ENCODE measurements at places on chromosomes 1 and 21.

GRCh38 chr1:41400225-41400624 lies 39.0 kb downstream of the FOXO6 start:
- no peak for DNase-seq

DNA sequence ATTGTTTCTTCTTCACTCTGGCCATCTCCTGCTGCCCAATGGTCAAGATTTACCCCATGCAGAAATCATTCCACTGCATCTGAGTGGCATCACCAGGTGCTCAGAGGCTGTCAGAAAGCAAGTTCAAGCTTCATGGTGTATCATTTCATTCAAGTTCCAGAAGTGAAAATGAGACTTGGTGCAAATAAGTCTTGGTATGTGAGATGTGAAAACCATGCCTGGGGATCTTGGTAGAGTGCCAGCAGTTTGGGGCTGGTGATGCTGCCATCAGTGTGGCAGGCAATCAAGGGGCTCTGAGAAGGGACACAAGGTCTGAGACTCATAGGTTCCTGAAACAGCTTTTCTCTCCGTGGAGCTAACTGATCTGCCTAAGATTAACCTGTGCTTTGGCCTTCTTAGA lies 52.0 kb downstream of the CD2 start:
- no peak for DNase-seq

GRCh38 chr1:200176181-200176580 lies 148.7 kb downstream of the NR5A2 start:
- DNase-seq, result no peak

GRCh38 chr21:45448810-45449657 lies 44.1 kb downstream of the COL18A1 start:
- peak; percentile 39 for DNase-seq

DNA sequence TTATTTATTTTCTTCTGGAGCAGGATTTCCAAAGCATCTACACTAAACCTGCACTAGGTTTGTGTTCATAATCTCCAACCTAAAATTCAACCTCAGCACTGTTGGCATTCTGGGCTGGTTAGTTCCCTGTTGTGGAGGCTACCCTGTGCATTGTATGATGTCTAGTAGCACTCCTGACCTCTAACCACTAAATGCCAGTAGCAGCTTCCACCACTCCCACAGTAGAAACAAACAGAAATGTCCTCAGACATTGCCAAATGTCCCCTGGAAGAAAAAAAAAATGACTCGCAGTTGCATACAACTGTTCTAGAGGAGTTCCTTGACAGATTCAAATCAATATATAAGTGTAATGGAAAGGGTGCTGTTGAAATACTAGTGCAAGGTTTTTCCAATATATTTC lies 18.9 kb downstream of the GRIK1 start:
- DNase-seq, result no peak

DNA sequence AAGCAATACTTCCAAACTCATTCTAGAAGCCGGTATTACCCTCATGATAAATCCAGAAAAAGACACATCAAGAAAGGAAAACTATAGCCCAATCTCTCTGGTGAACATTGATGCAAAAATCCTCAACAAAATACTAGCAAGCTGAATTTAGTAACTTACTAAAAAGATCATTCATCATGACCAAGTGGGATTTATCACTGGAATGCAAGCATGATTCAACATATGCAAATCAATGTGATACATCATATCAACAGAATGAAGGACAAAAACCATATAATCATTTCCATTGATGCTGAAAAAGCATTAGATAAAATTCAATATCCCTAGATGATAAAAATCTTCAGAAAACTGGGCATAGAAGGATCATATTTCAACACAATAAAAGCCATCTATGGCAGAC lies 402.9 kb downstream of the TGFB2 start:
- no peak for DNase-seq

DNA sequence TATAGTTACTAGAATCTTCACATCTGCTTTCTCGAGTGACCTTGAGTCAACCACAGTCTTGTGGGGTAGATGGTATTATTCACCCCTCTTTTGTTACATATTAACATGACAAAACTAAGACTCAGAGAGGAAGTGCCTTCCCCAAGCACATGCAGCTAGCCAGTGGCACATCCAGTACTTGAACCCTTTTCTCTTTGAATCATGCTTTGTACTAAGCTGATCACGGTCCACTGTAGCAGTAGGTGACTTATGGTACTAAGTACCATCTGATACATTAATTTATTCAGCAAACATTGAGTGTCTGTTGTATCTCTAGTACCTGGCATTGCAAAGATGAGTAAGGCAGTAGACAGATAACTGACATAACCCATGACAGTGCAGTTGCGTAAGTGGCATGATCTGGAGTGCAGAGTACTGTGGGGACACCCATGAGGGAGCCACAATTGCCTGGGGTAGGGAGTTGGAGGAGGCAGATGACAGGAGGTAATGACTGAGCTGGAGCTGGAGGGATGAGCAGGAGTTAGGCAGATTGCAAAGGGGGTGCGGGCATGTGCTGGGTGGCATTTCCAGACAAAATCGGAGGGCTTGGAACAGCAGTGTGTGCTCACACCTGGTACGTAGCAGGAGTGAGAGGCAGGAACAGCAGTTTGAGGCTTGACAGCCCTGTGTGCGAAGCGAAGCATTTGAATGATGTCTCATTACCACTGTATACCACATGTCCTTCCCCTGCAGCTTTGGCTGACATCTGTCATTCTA lies 29.8 kb downstream of the UCK2 start:
- DNase-seq, result no peak

- DNase-seq, result no peak
Measured at GRCh38 chr1:235601104-235601503, 48.5 kb downstream of the GNG4 start.

DNA sequence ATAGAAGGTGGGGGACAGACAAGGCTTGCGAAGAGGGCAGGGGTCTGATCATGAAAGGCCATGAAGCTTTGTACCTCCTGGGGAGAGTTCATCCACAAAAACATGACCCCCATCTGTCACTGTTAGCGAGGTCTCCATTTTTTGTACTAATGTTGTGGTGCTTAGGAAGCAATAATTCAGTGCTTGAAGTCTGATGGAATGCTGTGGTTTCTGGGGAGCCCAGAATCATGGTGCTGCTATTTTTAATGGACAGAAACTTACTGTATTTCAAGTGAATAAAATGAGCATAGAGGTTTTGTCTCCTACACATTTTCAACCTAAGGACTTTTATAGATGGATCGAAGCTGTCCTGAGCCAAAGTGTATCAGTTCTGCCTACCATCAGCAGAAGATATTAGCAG lies 28.2 kb upstream of the RGL1 start:
- DNase-seq, result no peak

GRCh38 chr1:3275471-3276340 lies 178.8 kb upstream of the ARHGEF16 start:
- DNase-seq, result peak; percentile 62

DNA sequence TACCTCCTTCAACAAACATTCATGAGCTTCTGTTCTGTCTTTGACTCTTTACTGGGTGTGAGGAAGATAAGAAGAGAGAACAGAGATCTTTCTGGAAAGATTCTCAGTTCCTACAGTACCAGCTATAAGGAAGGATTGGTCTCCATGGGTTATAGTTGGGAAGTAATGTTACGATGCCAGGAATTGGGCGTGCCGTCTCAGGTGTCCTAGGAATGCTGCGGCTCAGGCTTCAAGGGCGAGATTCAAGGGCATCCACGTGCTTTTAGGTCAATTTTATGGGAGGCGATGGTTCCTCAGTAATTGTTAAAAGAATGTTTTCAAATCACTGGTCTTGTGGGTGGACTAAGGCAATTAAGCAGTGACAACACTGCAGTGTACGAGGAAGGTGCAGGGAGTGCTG lies 27.3 kb downstream of the COG2 start:
- no peak for DNase-seq

DNA sequence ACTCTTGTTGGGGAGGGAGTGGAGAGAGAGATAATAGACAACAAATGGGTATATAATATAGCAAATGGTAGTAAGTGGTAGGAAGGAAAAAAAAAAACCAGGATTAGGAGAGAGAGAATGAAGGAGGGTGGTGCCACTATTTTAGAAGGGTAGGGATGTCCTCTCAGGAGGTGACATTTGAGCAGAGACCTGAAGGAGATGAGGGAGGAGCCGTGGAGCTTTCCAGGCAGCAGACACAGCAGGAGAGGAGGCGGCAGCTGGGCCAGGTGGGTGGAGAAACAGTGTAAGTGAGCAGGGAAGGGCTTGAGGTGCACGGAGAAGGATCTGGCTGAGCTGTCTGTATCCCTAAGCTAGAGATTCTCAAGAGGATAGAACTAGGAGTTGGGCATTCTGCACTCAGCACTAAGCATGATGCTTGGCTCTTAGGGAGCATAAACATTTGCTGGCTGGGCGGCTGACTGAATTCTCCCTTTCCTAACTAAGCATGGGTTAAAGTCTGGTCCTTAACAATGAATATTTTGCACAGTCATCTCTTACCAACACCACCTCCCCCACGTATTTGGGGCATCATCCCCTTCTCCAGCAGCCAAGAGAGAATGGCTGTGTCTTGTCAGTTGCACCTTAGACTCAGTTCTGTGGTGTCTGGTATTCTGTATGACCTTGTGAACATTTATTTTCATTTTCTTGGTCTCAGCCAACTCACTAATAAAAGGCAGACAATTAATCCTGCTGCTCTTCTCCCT lies 27.6 kb upstream of the SARS1 start:
- DNase-seq, result no peak

GRCh38 chr1:61358770-61359455 lies 276.6 kb downstream of the NFIA start:
- no peak for DNase-seq

Data from Right ventricle myocardium superior (tissue), 1 donor.